ENCODE measurements at places on chromosomes 7 and 10.

- DNase-seq, result no peak
Observed at GRCh38 chr10:110667620-110668343, 23.6 kb downstream of the RBM20 start.

GRCh38 chr7:105439174-105439893, 50.6 kb upstream of the SRPK2 start:
- DNase-seq, result no peak

- no peak for DNase-seq
Observed at GRCh38 chr7:129264534-129264933, 39.7 kb downstream of the AHCYL2 start.

- DNase-seq, result no peak
Observed at GRCh38 chr10:101224910-101225823, 4.1 kb downstream of the LBX1 start.

DNA sequence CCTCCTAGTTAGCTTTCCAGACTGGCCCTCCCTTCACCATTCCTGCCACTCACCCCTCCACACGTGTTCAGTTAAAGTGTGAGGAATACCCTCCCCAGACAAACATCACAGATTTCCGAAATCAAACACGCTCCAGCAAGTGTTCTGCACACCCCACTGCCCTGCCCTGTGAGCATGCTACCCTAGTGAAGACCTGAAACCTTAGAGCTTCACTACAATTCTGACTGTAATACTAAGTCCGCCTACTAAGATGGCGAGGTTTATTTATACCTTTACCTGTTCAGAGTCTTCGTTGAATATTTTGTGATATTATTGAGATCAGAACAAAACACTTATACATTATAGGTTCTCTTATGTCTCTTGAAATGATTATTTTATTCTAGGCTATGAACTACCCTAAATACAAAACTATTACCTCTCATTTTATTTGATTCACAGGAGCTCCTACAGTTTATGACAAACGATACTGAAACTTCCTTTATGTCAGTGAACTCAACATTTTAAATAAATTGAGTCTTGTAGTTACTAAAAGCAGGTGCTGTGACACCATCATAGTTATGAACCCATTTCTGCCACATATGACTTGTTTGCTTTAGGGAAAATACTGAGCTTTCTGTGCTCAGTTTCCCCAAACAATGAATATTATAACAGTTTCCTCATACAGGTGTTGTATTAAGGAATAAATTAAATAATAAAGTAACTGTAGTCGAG, 8.6 kb downstream of the SCIN start:
- DNase-seq, result no peak

DNA sequence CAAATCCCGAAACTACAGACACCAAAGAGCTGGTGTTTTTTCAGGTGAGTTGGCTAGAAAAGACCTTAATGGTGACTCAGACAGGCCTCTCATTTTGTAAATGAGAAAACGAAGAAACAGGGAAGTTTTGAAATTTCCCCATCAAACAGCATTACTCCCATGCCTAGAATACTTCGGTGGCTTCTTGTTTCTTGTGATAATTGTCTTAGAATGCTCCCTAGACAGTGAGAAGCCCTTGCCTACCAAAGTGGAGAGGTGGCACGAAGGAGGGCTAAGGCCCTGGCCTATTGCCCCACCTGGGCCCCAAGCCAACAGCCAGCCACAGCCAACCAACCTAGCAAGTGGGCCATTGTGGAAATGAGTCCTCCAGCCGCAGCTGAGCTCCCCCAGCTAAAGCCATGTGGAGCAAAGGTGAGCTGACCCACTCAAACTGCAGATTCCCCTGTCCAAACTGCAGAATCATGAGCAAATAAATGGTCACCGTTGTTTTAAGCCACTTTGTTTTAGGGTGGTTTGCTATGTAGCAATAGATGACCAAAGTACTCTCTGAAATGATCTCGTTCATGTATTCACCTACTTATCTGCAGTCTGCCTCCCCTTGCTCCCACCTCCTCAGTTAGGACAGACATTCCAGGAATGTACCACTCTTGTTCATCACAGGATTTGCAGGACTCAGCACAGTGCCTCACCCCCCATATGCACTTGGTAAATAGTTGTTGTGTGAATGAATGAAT, 97.7 kb upstream of the FGFR2 start:
- DNase-seq, result no peak

DNA sequence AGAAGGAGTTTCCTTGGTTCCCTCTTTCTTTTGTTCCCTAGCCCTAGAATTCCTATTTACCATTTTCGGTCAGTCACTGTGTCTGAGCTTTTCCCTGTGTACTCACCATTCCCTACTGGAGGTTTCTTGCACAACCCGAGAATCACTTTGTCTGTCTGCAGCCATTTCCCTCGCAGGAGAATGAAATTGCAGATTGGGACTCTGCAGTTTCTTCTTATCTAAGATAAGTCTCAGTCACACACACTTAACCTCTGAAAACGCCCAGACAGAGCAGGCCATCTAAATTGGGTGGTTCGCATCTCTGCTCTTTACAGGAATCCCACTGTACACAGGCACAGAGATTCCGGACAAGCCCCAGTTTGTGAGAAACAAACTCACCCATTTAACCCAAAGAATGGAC, 58.6 kb upstream of the CNTNAP2 start:
- no peak for DNase-seq

GRCh38 chr7:152512706-152513105, 76.9 kb upstream of the KMT2C start:
- DNase-seq, result no peak

- DNase-seq, result no peak
Observed at GRCh38 chr10:106504536-106504935, 660.0 kb downstream of the SORCS1 start.

DNA sequence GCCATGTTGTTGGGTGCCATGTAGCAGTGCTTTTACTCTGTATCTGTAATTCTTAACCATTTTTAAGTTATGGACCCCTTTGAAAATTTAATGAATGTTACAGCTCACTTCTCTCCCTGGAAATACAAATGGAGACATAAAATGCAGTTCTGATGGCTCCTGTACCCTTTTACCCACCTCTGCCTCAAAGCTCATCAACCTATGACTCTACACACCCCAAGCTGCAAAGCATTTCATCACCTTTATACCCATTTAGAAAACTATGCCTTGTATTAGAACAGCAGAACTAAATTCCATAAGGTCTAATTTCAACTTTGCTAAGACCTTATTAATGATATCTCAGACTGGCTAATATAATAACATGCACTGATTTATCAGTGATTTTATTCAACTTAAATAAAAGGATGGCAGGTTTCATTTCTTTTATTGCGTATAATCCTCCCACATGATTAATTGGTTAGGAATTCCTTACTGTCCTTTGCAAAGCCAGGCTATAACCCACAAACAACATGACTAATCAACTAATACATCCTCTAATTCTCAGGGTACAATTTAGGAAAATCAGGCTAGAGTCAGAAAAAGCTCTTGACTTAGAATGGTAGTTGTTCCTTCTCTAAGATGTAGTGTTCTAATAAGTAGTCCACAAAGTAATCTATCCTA, 68.1 kb downstream of the CPEB3 start:
- DNase-seq, result no peak

DNA sequence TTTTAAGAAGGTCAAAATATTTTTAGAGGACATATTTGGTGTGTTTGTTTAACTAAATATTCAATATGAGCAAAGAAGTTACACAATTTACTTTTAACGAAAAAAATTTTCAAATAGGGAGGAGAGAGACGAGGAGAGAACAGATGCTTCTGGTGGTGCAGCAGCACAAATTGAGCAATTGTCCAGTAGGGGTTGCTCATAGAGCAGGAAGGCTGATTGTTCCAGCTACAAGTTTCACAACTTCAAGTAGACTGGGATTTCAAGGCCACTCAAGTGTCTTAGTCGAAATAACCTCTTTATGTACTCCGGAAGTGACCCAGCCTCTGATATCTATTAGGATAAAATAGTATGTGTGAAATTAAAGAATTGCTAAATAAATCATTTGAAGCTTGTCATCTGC, 197.9 kb downstream of the HDAC9 start:
- no peak for DNase-seq

- no peak for DNase-seq
Observed at GRCh38 chr10:99841746-99842145, 59.3 kb downstream of the ABCC2 start.

GRCh38 chr7:30164567-30164966, 29.8 kb downstream of the MTURN start:
- no peak for DNase-seq

DNA sequence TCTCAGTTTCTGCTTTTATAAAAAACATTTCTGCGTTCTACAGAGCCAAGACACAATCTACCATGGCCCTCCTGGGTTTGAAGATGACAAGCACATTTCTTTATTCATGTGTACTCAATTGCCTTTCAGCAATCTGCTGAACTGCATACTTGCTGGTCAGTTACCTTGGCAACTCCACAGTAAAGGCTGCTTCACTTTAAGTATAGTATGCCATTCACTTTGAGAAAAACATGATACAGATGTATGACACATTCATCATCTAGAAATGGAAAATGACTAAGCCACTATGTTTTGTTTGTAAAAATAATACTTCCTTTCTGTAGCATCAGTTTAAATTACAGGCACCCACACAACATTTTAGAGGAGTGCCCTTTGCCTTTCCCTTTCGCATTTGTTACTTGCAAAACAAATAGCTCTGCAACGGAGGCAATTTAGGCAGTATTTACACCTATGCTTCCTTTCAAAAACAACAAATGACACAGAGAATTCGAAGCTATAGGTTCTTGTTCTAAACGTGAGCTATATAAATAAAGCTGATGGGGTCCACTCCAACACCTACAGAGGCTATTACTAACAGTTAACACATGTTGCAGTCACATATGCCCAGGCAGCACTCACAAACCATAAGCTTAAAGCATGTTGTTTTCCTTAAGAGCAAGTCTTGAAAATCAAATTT, 23.5 kb downstream of the SGCE start:
- DNase-seq, result no peak

DNA sequence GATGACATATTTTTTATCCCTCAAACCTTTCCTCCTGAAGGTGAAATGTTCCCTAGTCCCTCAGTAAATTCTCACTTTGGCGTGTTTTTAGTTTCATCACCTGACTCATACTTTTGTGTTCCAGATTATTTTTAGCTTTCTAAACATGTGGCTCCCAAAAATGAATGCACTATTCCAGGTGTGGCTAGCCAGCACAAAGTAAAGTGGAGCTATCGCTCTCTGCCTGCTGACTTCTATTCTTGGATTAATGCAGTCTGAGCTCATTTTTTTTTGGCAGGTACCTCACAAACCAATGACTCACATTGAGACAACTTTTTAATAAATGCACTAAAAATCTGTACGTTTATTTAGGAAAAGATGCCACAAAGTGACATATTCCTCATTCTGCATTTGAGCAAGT, 58.8 kb upstream of the LANCL2 start:
- DNase-seq, result no peak

DNA sequence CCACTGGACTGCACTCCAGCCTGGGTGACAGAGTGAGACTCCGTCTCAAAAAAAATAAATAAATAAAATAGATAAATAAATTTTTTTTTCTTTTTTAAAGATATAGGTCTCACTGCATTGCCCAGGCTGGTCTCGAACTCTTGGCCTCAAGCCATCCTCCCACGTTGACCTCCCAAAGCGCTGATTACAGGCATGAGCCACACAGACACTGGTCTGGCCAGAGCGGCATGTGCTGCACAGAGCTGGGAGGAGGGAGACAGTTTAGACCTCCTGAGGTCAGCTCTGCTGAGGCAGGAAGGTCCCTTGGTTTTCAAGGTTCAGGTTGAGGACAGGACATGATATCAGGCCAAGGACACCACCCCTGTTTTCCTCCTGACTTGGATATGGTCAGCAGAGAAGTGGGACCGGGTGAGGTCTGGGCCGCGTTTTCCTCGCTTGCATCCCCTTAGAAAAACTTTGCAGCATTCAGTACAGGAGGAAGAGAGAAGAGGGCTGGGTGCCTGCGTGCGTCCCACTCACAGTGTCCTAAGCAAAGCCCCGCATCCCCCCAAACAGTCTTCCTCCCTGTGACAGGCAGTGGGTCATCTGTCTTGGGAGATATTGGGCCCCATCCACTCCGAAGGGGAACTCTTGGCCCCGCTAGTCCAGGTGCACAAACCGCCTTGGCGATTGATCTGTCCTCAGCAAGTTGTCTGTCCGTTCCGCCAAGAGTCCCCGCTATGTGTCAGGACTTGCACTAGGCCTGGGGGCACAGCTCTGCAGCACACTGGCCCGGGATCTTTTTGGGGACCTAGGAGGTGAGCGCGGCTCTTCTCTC, 56.1 kb downstream of the ZNF727 start:
- no peak for DNase-seq

DNA sequence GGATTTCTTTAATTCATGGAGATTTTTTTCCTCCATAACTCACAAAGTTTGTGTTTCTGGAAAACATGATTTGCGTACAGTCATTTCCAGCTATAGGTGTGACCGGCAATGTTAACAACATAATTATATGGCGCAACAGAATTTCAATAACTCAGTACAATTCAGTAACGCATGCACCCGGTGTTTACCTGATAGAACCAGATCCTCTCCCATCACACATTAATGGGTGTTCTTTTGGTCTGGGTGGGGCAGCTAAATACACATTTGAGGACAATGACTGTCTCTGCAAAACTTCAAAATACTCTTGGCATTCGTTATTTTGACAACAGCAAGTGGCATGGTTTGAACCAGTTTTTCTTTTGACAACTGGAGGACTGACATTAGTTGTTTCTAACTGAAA, 102.3 kb downstream of the KLF6 start:
- DNase-seq, result no peak

- no peak for DNase-seq
Observed at GRCh38 chr10:21347785-21348170, 177.7 kb downstream of the SKIDA1 start.

DNA sequence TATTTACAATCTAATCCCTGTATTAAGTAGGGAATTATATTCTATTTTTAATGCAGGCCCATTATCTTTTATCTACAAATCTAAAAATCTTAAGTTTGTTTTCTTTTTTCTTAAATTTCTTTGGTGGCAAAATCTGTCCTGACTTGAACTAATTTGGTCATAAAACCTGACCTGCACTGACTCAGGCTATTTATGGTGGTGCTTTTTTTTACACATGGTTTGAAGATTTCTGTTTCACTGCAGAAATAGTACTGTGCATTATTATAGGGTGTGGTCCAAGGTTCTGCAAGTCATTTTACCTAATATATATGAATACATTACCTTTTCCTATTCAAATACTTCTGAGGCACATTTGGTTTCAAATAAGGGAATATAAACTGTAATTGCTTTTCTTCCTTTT, 137.0 kb downstream of the CD36 start:
- DNase-seq, result no peak

DNA sequence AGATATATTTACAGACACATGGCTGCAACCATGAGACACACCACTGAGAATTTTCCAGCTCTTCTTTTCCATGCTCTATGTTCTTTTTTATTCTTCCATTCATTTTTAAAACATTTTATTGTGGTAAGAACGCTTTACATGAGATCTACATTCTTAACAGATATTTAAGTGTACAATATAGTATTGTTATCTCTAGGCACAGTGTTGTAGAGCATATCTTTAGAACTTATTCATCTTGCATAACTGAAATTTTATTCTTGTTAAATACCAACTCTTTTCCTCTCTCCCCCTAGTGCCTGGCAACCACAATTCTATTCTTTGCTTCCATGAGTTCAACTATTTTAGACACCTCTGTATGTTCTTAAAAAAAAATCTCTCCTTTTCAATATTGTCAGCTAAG, 67.1 kb upstream of the HABP2 start:
- DNase-seq, result no peak

Data from activated CD8-positive, alpha-beta memory T cell treated with anti-CD3 and anti-CD28 coated beads for 48 hours (primary cell).